Panc1 (cell line): ENCODE measurements at places on chromosomes 16 and 17.
A peak's percentile ranks its signal among the peaks of the same experiment; 100 is the strongest.

- no peak for DNase-seq
- H3K27me3 ChIP-seq: no peaks in the 10 kb centered on the region
- peaks cover 19% of the 10 kb centered on the region for H3K4me1 ChIP-seq
- peak overlapping the region; percentile 82 for H3K27ac ChIP-seq
- H3K4me3 ChIP-seq: peak overlapping the region; percentile 97
Measured at GRCh38 chr17:75854881-75855309, 240 bp downstream of the WBP2 start.

- peaks cover 24% of the 10 kb centered on the region for H3K27me3 ChIP-seq
- no peak for DNase-seq
- H3K27ac ChIP-seq: no peak overlapping the region
- no peak overlapping the region for H3K4me3 ChIP-seq
- H3K36me3 ChIP-seq: no peaks in the 10 kb centered on the region
Measured at GRCh38 chr17:74677558-74678466, 34.9 kb downstream of the CD300LF start.

GRCh38 chr17:78241277-78242023, 10.0 kb downstream of the TMEM235 start:
- DNase-seq: no peak
- no peak overlapping the region for H3K27ac ChIP-seq
- H3K4me3 ChIP-seq: no peak overlapping the region
- H3K27me3 ChIP-seq: no peaks in the 10 kb centered on the region

- H3K4me1 ChIP-seq: no peaks in the 10 kb centered on the region
- DNase-seq: no peak
- peaks cover 66% of the 10 kb centered on the region for H3K36me3 ChIP-seq
- no peaks in the 10 kb centered on the region for H3K27me3 ChIP-seq
- H3K4me3 ChIP-seq: no peak overlapping the region
Measured at GRCh38 chr17:35713069-35713728, 18.2 kb upstream of the RASL10B start.

DNA sequence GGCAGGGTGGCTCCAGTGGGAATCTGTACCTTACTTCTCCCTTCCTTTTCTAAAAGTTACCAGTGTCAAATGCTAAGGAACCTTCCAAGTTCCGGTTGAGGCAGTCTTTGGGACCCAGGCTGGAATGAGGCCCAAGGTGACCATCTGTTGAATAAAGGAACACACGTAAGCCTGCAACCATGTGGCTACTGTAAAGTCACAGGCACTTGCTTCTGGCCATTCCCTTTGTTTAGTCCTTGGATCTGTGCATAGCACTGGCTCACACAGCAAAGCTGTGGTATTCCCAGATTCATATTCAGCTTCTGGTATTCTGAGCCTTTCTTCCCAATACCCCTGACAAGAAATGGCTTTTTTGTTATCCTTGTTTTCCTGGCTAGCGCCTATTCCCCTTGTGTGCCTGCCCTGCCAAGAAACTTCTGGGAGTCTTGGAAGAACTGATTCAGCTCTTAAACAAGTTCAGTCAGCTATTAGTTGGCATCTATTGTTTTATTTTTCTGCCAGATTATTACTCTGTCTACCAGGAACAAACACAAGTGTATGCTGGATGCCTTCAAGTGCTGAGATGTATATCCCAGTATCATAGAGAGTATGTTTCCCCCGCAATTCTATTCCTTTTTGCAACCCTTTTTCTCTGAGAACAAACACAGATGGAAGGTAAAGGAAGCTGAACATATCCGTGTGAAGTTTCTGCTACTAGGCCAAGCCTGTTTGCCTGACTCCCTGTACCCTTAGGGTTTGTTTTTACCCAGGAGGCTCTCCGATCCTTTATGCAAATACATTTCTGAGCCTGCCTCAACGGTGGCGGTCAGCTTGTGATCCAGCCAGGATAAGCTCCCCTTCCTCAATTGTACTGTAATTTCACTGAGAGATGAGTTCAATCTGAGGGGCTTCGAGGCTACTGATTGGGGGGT, 13.2 kb downstream of the TMEM238L start:
- no peak for DNase-seq
- H3K4me3 ChIP-seq: no peak overlapping the region

DNA sequence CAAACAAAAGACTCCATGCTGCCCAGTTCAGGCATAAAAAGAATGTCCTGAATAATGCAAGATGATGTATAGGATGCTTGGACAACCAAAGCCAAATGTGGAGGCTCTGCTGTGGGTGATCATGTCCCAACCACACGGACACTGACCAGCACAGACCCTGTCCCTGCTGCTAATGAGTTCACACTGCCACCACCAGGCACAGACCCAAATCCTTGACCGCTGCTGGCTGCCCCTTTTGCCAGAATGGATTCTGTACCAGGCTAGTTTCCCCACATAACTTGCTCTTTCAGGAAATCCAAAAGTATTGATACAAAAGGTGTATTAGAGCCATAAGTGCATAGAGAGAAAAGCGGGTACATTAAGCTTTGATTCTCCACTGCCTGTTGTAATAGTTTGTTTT, 60.9 kb downstream of the XYLT1 start:
- no peaks in the 10 kb centered on the region for H3K4me1 ChIP-seq
- no peak overlapping the region for H3K4me3 ChIP-seq
- no peaks in the 10 kb centered on the region for H3K27me3 ChIP-seq
- DNase-seq: no peak
- H3K27ac ChIP-seq: no peak overlapping the region

GRCh38 chr17:65457635-65458257, 103.7 kb downstream of the AXIN2 start:
- no peaks in the 10 kb centered on the region for H3K4me1 ChIP-seq
- H3K27me3 ChIP-seq: no peaks in the 10 kb centered on the region
- no peak overlapping the region for H3K27ac ChIP-seq
- no peak overlapping the region for H3K4me3 ChIP-seq

- peaks cover 3% of the 10 kb centered on the region for H3K27me3 ChIP-seq
- H3K36me3 ChIP-seq: no peaks in the 10 kb centered on the region
- H3K27ac ChIP-seq: no peak overlapping the region
- H3K4me1 ChIP-seq: no peaks in the 10 kb centered on the region
- no peak for DNase-seq
Measured at GRCh38 chr17:34383216-34383615, 20.2 kb upstream of the CCL1 start.

GRCh38 chr16:72977127-72977526, 70.8 kb downstream of the ZFHX3 start:
- H3K27me3 ChIP-seq: no peaks in the 10 kb centered on the region
- no peaks in the 10 kb centered on the region for H3K36me3 ChIP-seq
- no peaks in the 10 kb centered on the region for H3K4me1 ChIP-seq
- no peak for DNase-seq

DNA sequence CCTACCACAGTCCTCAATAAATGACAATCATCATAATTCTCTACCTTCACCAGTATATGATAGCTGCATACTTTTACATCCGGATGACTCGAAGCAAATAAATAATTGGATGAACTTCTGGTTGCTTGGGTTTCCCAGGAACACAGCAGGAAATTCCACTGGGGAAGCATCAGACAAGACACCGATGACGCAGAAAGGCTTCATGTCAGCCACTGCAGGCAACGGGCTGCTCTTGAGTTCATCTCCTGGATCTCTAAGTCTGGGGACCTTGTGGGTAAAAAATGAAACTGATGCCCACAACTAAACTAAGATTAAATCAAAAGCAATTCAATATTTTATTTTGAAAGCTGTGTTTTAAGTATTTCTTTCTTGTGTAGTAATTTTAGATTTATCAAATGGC, 472.1 kb upstream of the C16orf82 start:
- no peak for DNase-seq
- no peaks in the 10 kb centered on the region for H3K4me1 ChIP-seq
- no peak overlapping the region for H3K4me3 ChIP-seq
- peaks cover 2% of the 10 kb centered on the region; the same call in 1 of the 2 replicates for H3K27me3 ChIP-seq
- no peak overlapping the region for H3K27ac ChIP-seq

GRCh38 chr16:67486805-67487204, 3.5 kb upstream of the AGRP start:
- H3K27ac ChIP-seq: no peak overlapping the region
- no peaks in the 10 kb centered on the region for H3K36me3 ChIP-seq
- no peaks in the 10 kb centered on the region for H3K27me3 ChIP-seq
- H3K4me1 ChIP-seq: 0 out of 2 replicates have a peak, but pooled peaks cover under 1% of the 10 kb centered on the region
- H3K4me3 ChIP-seq: no peak overlapping the region

- peaks cover 27% of the 10 kb centered on the region for H3K4me1 ChIP-seq
- peak overlapping the region; percentile 14; the same call in 1 of the 2 replicates for H3K27ac ChIP-seq
- H3K36me3 ChIP-seq: no peaks in the 10 kb centered on the region
- H3K4me3 ChIP-seq: peak overlapping the region; percentile 72
- no peaks in the 10 kb centered on the region for H3K27me3 ChIP-seq
Measured at GRCh38 chr17:35244341-35245195, 1.7 kb downstream of the SLFN5 start.

DNA sequence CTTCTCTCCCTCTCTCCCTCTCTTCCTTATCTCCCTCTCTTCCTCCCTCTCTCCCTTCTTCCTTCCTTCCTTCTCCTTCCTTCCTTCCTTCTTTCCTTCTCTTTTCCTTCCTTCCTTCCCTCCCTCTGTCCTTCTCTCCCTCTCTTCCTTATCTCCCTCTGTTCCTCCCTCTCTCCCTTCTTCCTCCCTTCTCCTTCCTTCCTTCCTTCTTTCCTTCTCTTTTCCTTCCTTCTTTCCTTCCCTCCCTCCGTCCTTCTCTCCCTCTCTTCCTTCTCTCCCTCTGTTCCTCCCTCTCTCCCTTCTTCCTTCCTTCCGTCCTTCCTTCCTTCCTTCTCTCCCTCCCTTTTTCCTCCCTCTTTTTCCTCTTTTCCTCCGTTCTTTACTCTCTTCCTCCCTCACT, 38.6 kb downstream of the HS3ST4 start:
- no peak overlapping the region for H3K27ac ChIP-seq
- no peaks in the 10 kb centered on the region for H3K36me3 ChIP-seq
- no peak overlapping the region for H3K4me3 ChIP-seq

DNA sequence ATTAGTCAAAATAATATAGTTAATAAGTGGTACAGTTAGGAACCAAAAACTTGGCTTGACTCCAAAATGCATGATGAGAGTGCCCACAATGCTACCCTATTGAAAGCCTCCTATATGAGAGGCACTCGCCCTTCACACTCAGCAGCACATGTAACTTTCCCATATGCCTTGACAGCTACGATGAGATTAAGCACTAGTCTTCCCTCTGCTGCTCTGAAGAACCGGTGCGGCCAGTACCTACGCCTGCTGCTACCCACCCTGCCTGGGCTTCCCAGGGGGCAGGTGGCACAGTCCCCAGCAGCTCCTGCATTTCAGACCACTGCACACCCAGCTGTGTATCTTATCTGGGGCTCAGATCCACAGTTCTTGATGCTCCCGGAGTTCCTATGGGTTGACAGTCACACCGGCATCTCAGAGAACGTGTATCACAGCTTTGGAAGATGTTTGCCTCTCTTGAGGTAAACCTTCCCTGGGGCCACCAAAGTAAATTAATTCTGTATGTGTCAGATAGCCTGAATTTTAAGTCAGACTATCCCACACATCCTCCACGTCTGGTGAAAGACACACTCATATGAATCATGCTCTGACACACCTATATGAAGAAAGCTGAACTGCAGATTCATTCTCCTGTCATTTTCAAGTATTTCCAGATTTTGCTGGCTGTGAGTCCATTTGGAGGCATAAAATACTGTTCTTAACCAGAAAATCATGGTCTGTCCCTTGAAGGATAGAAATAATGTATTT, 77.8 kb downstream of the MYH10 start:
- H3K4me3 ChIP-seq: no peak overlapping the region
- no peaks in the 10 kb centered on the region for H3K27me3 ChIP-seq
- H3K4me1 ChIP-seq: no peaks in the 10 kb centered on the region
- no peaks in the 10 kb centered on the region for H3K36me3 ChIP-seq

GRCh38 chr16:86077243-86077940, 178.4 kb downstream of the IRF8 start:
- no peak overlapping the region for H3K27ac ChIP-seq
- no peak for DNase-seq
- no peaks in the 10 kb centered on the region for H3K4me1 ChIP-seq

- no peak for DNase-seq
- no peaks in the 10 kb centered on the region for H3K4me1 ChIP-seq
- H3K27me3 ChIP-seq: no peaks in the 10 kb centered on the region
- H3K4me3 ChIP-seq: no peak overlapping the region
- no peak overlapping the region for H3K27ac ChIP-seq
Measured at GRCh38 chr17:79887451-79887991, 48.3 kb upstream of the CBX4 start.

GRCh38 chr16:67481561-67482232, 740 bp upstream of the ATP6V0D1 start:
- H3K27me3 ChIP-seq: no peaks in the 10 kb centered on the region
- peak overlapping the region; percentile 91 for H3K27ac ChIP-seq
- no peak for DNase-seq
- peaks cover 5% of the 10 kb centered on the region; the same call in 1 of the 2 replicates for H3K4me1 ChIP-seq
- H3K36me3 ChIP-seq: no peaks in the 10 kb centered on the region; the same call in 1 of the 2 replicates

DNA sequence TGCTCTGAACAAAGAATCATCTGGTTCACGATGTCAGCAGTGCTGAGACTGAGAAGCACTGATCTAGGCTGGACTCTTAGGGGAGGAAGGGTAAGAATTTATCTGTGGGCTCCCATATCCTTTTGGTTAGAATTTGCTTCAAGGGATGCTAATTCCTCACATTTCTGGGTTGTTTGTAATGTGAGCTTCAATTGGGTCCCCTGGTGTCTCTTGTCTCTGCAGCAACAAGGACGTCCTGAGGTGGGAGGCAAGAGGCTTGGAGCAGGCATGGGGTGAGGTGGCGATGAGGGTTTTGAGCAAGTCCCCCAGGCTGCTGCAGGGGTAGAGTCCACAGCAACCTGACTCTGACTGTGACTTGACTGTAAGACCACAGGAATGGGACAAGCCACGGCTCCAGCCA, 213.8 kb upstream of the NLRP1 start:
- H3K36me3 ChIP-seq: no peaks in the 10 kb centered on the region
- no peaks in the 10 kb centered on the region for H3K27me3 ChIP-seq
- no peak overlapping the region for H3K27ac ChIP-seq
- H3K4me1 ChIP-seq: no peaks in the 10 kb centered on the region
- DNase-seq: no peak

DNA sequence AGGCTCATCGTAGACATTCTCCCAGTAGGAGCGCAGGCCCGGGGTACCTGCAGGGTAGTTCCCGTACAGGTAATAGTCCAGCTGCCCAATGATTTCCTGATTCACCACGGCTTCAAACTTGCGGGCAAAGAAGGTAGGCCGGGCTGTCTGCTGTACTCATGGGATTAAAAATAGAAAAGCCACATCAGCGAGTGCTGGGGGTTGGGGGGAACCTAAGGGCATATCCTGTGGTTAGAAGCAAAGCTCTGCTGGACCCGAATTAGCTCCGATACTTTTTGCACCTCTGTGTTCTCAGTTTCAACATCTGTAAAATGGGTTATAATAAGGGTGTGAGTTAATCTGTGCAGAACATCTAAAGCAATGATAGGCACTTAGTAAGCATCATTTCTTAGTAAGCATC, 336.2 kb downstream of the XYLT1 start:
- DNase-seq: no peak
- no peak overlapping the region for H3K4me3 ChIP-seq
- H3K36me3 ChIP-seq: no peaks in the 10 kb centered on the region
- no peaks in the 10 kb centered on the region for H3K4me1 ChIP-seq
- peaks cover 10% of the 10 kb centered on the region for H3K27me3 ChIP-seq

GRCh38 chr16:51049678-51050376, 101.2 kb downstream of the SALL1 start:
- DNase-seq: no peak
- no peaks in the 10 kb centered on the region for H3K27me3 ChIP-seq
- no peak overlapping the region for H3K27ac ChIP-seq
- H3K4me1 ChIP-seq: no peaks in the 10 kb centered on the region
- no peaks in the 10 kb centered on the region for H3K36me3 ChIP-seq
- H3K4me3 ChIP-seq: no peak overlapping the region

- DNase-seq: no peak
- no peaks in the 10 kb centered on the region for H3K36me3 ChIP-seq
- no peak overlapping the region for H3K27ac ChIP-seq
Measured at GRCh38 chr16:48955837-48956236, 325.8 kb downstream of the CBLN1 start.

- H3K27me3 ChIP-seq: no peaks in the 10 kb centered on the region
- H3K4me3 ChIP-seq: no peak overlapping the region
- peaks cover 5% of the 10 kb centered on the region for H3K4me1 ChIP-seq
- no peaks in the 10 kb centered on the region for H3K36me3 ChIP-seq
- no peak overlapping the region for H3K27ac ChIP-seq
Measured at GRCh38 chr17:31136319-31136718, 41.5 kb downstream of the NF1 start.
